ENCODE measurements at places on chromosomes 1 and 21.

- DNase-seq: no peak
Measured at GRCh38 chr1:88327391-88328267, 356.4 kb upstream of the PKN2 start.

DNA sequence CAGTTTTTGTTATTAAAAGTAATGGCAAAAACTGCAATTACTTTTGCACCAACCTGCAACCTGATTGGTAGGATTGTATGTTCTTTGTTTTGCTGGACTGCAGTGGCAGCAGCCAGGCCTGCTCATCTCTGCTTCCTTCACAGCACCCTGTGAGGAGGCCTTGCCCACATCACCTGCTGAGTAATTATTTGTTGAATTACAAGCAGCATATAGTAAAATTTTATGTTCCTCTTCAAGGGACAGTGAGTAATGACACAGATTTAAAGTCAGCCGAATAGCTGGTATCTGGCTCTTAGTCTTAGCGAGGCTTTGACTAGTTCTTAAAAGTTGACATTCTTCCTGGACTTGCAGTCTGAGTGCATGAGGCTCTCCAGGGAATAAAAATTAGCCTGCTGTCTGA, 435.1 kb downstream of the PRDM2 start:
- no peak for DNase-seq

DNA sequence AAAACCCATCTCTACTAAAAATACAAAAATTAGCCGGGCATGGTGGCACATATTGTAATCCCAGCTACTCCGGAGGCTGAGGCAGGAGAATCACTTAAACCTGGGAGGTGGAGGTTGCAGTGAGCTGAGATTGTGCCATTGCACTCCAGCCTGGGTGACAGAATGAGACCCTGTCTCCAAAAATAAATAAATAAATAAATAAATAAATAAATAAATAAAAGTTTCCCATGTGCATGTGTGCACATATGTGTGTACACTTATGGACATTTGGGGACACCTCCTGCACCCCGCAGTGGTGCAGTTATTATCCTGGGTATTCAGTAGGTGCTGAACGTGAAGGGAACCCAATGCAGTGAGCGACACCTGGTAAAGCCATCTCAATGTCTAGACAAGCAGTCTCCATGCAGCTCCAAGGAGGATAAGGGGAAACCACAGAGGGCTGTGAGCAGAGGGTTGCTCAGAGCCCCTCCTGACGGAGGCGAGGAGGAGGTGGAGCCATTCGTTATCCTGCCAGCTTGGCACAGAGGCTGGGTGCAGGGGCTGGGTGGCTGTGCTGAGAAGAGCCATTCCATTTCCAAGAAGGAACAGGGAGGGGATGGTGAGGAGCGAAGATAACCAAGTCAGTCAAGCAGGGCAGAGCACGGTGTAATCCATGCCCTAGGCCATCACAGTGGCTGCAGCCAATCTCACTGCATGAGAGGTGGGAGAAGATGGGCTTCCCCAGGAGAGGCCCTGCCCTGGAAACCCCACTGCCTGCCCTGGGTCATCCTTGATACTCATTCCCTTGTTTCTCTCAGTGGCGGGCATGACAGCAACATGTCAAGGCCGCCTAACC, 25.6 kb downstream of the UBIAD1 start:
- DNase-seq: no peak

DNA sequence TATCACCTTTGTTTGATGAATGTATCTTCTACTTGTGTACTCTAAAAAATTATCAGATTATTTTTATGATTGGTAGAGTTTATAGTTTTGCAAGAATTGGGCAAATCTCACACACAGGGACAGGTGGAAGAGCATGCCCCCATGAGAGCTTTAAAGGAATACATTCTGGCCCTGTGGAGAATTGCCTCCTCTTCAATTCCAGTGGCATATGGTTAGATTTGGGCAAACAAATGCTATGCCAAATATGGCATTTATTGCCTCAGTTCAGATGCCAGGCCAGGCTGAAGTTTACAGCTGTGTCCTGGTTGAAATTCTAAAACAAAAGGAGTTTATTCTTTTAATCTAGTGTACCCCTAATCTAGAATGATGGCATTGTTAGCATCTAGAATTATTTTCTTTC, 162.4 kb upstream of the CACYBP start:
- DNase-seq: no peak

GRCh38 chr1:32627596-32628162, 22.7 kb downstream of the ZBTB8OS start:
- DNase-seq: no peak

Data from activated T-helper 9 cell treated with anti-CD3 and anti-CD28 coated beads, Interleukin-2, amount 50 U/mL, for 16 hours (primary cell).